ENCODE measurements at places on chromosomes 5 and 9.
A peak's percentile ranks its signal among the peaks of the same experiment; 100 is the strongest.

GRCh38 chr5:145408048-145408341 is 427.1 kb downstream of the PRELID2 start:
- DNase-seq: no peak

DNA sequence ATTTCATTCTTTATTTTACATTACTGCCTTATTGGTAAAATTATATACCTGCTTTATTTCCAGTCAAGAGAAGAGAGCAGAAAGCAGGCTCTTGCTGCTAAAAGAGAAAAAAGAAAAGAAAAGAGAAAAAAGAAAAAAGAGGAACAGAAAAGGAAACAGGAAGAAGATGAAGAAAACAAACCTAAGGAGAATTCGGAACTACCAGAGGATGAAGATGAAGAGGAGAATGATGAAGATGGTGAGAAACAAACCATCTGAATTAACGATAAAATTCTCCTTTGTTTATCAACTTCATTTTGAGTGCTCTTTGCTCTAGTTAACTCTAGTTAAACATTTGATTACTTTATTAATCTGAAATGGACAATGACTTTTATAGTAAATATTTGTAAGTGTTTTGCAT is 23.5 kb upstream of the EIF4EBP3 start:
- DNase-seq: no peak

- DNase-seq: no peak
These were observed 46.5 kb upstream of the VDAC1 start for GRCh38 chr5:134051305-134051704.

DNA sequence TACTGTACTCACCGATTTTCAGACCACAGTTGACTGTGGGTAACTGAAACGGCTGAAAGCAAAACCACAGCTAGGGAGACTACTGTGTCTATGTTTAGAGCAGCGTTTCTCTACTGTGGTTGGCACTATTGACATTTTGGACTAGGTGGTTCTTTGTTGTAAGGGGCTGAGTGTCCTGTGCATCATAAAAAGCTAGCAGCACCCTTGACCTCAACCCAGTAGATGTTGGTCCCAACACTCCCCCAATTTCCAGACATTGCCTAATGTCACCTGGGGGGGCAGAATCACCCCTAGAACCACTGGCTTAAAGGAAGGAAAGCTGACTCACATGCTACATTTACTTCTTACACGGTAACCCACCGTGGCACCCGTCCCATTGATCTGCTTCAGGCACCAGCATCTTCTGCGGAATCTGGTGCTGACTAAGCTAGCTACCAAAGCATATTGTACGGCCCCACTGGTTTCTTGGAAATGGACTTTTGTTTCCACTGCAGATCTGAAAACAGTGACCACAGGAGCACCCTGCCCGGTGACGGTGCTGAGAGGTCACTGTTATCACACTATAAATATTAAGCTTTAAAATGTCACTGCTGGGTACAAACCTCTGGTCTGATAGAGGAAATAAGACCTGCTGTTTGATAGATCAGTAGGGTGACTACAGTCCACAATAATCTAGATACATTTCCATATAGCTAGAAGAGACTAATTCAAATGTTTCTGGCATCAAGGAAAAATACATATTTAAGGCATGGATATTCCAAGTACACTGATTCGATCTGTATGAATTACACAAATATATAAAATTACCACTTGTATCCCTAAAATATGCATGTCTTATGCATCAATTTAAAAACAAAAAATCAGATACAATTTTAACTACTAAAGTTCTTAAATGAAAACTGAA is 151.4 kb downstream of the HSD17B3 start:
- DNase-seq: no peak

DNA sequence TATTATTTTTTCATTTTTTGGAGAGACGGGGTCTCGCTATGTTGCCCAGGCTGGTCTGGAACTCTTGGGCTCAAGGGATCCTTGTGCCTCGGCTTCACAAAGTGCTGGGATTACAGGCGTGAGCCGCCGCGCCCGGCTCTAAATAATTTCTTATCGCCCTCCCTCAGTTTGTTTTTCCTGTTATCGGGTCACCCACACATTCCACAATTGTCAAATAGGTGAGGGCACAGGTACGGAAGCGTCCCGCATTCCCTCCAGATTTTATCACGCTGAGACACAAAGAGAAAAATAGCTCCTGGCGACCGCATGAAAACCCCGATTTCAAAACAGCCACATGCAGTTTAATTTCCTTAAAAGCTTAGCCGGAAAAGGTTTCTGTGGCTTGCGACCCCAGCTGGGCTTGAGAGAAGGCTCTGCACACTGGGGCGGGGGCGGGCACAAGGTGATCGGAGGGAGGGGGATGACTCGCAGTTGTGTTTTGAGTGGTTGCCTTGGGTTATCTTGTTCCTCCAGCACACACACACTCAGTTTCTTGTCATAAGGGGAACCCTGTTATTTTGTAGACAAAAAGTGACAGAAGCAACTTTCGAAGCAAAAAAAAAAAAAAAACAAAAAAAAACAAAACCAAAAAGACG is 717 bp upstream of the IQGAP2 start:
- DNase-seq: peak; percentile 67

DNA sequence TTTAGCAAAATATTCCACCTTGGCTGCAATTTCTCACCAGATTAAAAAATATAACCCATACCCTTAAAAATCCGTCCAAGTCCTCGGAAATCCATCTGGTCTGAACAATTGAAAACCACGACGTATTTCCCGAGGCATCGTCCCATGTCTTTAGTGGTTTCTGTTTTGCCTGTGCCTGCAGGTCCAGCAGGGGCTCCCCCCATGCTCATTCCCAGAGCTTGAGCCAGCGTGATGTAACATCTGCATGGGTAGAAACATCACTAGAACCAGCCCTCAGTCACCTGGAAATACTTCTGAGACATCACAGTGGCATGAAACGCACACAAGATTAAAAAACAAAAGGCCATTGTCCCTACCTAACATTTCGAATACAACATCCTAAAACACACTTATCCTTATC is 114.0 kb downstream of the DNAH5 start:
- no peak for DNase-seq

DNA sequence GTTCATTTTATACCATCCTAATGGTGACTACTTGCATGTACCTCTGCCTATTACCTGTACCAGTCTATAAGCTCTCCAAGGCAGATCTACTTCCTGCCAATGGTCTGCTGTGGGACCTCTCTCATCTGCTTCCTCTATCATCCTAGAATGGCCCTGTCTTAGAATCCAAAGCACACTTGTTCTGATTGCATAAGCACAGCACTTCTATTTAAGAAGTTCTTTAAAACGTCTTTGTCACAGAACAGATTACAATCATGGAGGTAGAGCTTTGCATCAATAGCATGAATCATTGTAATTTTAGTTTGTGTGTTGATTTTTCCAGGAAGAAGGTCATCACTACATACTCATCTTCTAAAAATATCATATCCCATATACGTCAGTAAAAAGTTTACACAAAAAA is 131.8 kb upstream of the ACOT12 start:
- DNase-seq: no peak

DNA sequence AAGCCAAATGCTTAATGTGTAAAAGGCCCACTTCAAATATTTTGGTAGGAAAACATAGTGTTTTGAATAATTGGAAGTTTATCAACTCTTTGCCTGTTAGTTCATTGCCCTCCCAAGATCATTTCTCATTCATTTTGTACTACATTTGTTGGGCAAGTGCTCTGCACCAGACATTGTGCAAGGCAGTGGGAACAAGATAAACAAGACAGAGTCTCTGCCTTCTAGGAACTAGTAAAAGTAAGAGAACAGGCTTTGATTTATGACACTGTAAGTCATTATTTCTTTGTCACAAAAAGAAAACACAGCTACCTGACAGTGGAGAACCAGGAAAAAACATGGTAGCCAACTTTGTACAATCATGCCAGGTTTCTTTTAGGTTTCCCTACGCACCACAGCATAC is 63.7 kb upstream of the PAM start:
- no peak for DNase-seq

DNA sequence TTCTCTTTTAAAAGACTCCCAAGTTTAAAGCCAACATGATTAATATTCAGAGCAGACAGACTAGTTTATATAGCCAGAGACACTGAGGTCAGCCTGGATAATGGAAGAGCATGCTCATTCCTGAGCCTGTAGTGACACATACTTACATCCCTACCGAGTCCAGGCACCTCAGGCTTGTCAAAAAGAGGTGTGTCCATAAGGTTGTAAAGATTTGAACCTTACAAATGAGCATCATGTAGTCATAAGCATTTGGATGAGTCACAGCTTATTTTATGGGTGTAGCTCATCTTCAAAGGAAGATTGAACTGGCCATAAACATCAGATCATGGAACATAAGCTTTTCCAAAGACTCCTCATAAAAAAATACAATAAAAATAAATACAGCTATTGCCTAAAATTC is 333.5 kb downstream of the EFNA5 start:
- no peak for DNase-seq

DNA sequence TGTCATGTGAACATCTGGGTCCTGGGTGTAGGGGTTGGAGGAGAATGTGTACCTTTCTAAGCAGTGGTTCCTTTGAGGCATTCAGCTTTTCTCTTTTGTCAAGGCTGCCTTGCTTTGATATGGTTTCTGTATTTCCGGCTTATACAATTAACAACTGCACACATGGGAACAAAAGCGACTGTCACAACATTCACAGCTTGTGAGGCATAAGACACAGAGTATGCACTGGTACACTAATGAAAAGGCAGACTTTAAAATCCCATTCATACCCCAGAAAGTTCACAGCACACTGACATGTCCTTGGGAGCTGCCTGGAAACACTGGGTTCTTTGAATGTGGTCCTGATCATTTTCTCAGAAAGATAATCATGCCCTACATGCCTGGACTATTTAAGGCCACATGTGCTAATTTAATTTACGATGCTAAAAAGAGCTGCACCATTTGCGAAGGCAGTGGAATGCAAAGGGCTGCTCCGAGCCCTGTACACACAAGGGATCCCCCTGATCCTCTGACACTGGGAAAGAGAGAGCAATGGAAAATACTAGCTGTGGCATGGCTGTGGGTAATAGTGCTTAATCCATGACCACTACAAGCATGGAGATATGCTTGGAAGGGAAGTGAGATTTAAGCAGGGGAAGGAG is 131.8 kb downstream of the EFNA5 start:
- DNase-seq: no peak

DNA sequence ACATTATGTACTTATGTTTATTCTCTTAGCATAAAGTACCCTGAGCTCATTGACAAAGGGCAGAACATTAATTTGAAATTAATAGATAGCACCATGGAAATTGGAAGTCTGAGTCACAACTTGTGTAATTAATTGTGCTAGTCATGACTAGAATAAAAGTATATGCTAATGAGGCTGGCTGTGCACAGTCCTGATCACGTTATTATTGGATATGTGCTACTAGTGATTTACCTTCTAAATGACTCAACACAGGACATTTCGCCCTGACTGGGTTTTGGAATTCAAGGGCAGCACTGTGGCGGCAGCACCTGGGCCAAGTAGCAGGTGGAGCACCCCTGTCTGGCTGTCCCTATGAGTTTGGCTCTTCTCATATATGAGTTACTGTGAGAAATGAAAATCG is 341.8 kb downstream of the ICE1 start:
- DNase-seq: no peak

GRCh38 chr9:71326360-71326759 is 204.9 kb upstream of the TRPM3 start:
- DNase-seq: no peak

- no peak for DNase-seq
These were observed 214.4 kb downstream of the ARL15 start for GRCh38 chr5:54095969-54096368.

- no peak for DNase-seq
These were observed 2.6 kb upstream of the UAP1L1 start for GRCh38 chr9:137074657-137075274.

- no peak for DNase-seq
These were observed 24.3 kb downstream of the FBXO10 start for GRCh38 chr9:37551888-37552287.

GRCh38 chr9:110935829-110936228 is 102.4 kb downstream of the LPAR1 start:
- DNase-seq: no peak

DNA sequence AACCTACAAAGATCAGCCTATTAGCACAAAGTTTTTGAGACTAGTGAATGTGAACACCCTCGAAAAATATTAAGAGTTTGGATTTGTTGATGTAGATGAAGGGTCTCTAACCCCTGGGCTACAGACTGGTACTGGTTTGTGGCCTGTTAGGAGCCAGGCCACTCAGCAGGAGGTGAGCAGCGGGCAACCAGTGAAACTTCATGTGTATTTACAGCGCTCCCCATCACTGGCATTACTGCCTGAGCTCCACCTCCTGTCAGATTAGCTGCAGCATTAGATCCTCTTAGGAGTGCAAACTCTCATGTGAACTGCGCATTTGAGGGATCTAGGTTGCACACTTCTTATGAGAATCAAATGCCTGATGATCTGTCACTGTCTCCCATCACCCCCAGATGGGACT is 11.2 kb upstream of the PAM start:
- no peak for DNase-seq

DNA sequence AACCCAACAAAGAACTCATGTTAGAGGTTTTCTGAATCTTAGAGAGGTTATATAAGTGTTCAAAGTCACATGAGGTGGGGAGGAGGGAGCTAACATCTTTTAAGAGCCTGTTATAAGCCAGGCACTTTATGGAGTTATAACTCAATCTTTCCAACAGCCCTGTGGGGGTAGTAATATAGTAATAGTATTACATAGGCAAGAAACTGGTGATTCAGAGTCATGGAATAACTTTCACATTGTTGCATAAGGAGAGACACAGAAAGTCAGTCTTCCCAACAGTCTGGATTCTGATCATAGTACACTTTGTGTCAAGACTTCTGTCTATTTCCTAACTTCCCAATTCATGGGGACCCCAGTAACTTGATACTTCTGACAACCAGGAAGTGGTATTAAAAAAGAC is 89.2 kb downstream of the ACER2 start:
- no peak for DNase-seq

GRCh38 chr5:1152771-1153282 is 41.0 kb upstream of the SLC12A7 start:
- no peak for DNase-seq

DNA sequence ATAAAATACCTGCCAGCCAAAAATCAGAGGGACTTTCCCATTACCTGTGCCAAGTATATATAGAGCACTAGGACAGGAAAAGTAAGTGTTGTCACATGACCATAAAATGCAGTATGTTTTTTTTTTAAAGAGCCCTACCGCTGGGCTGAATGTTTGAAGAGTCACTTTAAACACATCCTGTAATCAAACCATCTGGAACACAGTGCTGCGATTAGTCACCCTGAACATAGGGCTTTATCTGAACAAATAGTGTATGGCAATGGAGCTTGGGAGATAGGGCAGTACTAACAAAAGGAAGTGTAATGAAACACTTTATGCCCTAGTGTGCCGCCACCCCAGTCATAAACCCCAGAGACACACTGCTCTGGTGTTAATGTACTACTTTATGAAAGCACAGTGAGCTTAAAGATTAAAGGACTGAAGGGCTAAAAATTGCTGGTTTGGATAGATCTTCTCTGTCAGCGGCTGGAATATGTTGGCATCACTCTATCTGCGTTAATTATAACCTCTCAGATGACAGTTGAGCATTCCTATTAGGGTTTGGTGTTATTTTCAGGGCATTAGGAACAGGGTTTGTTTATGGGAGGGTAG is 90.4 kb downstream of the ZNF608 start:
- DNase-seq: no peak
